ENCODE measurements at places on chromosomes 5 and 9.
A peak's percentile ranks its signal among the peaks of the same experiment; 100 is the strongest.

GRCh38 chr9:98877311-98877710, 66.4 kb upstream of the COL15A1 start:
- no peak for DNase-seq

DNA sequence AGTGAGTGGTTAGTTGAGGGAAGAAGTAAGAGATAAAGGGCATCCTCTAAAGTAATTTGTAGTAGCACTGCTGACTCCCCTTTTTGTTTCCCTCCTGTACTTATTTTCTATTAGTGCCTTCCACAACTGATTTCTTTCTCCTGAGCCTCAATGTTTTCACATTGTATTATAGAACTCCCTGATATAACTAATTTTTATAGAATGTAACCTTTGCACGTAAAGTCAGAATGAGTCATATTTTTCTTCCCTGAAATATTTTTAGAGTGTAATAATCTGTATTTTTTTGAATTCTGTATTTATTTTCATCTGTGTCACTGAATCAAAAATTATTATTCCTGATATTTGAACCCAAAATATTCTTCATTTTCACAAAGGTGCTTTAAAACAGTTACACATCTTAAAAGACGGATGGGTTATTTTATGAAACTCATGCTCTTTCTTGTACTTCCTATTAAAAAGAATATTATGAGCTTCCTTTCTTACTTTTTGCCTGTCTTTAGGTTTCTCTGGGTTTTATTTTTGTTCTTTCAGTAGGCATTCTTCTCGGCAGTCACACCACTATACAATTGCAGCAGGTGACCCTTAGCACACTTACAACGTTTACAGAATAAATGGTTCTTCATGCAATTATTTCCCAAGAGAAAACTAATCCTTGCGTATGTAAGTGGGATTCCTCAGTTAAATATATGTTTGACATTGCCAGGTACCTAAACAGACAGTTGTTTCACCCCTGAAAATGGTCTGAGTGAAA, 30.5 kb upstream of the DMRTA1 start:
- no peak for DNase-seq

DNA sequence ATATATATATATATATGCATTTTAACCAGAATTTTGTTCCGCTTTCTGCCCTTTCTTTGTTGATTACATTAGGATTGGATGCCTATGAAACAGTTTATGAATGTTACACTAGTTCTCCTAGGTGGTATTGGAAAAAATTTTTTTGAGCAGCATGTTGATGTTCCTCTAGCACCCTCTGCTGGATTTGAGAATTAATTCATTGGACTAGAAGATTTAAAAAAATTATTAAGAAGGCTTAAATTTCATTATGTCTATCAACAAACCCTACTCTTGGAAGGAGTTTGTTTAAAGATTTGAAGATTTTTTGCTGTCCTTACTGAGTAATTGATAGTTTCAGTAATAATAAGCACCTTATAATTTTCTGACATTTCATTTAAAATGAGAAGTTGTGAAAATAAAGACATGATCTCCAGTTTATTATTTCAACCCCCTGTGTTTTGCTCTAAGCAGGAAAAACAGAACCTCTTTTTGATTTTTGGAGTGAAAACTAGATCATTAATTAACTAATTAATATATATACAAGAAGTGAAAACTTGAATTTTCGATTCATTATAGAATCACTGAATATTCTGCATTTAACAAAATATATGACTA, 89.6 kb downstream of the CCDC171 start:
- no peak for DNase-seq

- DNase-seq, result no peak
Observed at GRCh38 chr9:133968428-133968827, 23.7 kb downstream of the VAV2 start.

GRCh38 chr5:52853650-52854049, 65.9 kb downstream of the ITGA1 start:
- DNase-seq, result no peak

GRCh38 chr9:127635201-127635735, 23.2 kb downstream of the STXBP1 start:
- DNase-seq, result no peak

- no peak for DNase-seq
Observed at GRCh38 chr5:8913522-8913921, 632.4 kb downstream of the SEMA5A start.

DNA sequence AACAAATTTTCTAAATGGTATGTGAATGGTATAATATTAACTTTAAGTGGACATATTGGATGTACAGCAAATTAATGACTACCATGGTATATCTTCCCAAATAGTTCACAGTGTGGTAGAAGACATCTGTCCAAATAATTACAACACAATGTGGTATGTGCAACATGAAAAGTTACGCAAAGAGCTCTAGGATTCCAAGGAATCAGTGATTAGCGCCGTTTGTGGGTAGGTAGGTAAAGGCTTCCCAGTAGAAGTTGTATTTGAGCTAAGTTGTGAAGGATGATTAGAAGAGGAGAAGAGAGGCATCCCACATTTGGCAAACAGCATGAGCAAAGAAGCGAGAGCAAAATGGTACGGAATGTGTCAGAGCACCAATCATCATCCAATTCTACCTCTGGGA, 14.3 kb upstream of the KLF9 start:
- no peak for DNase-seq

DNA sequence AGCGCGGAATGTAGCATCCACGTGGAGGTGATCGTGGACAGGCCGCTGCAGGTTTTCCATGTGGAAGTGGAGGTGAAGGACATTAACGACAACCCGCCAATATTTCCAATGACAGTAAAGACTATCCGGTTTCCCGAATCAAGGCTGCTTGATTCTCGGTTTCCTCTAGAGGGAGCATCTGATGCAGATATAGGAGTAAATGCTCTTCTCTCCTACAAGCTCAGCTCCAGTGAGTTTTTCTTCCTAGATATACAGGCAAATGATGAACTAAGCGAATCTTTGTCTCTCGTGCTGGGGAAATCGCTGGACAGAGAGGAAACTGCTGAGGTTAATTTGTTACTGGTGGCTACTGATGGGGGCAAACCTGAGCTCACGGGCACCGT, 598 bp downstream of the PCDHA2 start:
- DNase-seq, result no peak

GRCh38 chr9:135864447-135865049, 42.8 kb downstream of the CAMSAP1 start:
- peak; percentile 69 for DNase-seq

- no peak for DNase-seq
Observed at GRCh38 chr5:172172912-172173563, 15.0 kb downstream of the STK10 start.
